NCI-H1092 treated with DMSO at 0.1 percent for 48 hours (cell line): ENCODE measurements at places on chromosomes 3 and 15.

- no peak for DNase-seq
Observed at GRCh38 chr3:23819599-23820360, 14.0 kb downstream of the UBE2E1 start.

DNA sequence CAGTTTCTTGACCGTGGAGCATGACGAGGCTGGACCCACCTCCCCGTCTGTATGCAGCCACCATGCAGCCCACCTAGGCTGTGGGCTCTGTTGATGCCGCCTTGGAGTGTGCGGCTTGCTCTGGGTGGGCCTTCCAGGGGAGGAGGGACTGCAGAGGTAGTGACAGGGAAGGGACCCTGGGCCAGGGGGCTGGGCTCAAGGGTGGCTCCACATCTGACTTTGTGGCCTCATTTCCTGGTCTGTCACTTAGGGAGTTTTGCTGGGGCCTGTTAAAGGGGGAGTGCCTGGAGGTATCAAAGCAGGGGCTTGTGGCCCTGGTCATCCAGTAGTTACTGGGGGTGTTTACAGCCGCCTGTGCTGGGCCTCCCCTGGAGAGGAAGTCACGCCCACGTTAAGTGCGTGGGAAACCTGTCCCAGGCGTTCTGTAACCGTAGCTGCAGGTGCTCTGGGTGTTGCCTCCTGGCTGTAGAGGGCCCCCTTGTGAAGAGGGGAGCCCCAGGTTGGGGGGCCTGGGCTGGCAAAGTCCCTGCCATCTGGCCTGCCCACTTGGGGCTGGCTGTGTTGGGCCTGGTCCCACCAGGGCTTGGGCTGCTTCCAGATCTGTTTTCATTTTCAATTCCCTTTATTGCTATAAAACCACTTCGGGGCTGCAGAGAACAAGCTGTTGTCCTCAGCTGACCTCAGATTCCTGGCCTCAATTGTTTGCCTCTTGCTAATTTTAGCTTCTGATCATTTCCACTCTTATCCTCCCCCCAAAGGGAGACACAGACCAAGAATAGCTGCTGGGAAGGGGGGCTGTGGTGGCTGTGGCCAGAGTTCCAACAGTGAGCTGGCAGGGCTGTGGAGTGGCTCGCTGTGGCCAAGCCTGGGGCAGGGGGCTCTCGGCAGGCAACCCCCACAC lies 26.5 kb downstream of the KLF13 start:
- DNase-seq: peak; percentile 75

GRCh38 chr3:134877788-134878187 lies 82.7 kb downstream of the EPHB1 start:
- no peak for DNase-seq

- DNase-seq: no peak
Observed at GRCh38 chr15:99114511-99115299, 9.8 kb downstream of the SYNM start.

DNA sequence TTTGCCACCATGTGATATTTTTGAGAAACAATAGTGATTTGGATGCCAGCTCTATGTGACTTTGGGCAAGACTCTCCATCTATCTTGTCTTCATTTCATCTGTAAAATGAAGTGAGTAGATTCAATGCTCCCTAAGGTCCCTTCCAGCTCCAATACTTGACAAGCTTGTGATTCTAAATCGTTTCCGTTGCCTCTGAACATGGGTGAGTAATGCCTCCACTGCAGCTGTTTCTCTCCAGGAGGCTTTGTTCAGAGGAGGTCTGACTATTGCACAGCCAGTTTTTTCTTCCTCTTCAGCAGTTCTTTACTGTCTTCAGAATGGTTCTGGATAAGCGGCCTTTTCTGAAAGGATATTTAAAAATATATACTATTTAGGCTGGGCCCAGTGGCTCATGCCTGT lies 14.8 kb upstream of the TMOD3 start:
- no peak for DNase-seq

GRCh38 chr3:12148183-12148940 lies 10.3 kb downstream of the TIMP4 start:
- DNase-seq: no peak

DNA sequence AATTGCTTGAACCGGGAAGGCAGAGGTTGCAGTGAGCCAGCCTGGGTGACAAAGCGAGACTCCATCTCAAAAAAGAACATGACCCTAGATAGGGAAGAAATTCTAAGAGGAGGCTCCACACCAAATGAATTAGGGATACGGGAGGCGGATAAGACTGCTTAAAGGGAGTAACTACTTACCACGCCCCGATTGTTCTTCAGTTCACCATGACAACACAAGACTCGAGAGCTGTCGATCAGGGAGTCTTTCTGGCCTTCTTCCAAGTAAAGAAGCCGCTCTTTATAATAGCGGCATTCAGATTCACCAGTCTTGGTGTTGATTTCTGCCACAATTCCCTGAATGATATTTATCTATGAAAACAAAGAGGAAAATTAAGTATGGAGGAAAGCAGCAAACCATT lies 53.9 kb upstream of the TASOR start:
- DNase-seq: no peak

DNA sequence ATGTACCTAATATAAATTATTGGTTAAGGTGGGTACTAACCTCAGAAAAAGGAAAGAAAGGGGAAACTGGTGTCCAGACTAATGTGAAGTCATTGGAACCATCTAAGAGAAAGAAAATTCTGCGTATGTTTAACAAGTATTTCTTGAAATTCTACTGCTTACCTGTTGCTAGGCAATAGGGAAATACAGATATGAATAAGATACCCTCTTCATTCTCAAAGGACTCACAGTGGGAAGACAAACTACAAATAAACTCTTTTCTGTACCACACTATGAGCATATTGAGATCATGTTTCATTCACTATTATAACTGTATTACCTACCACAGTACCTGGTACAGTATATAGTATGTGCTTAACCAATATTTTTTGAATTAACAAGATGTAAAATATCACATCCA lies 140.5 kb upstream of the MLF1 start:
- DNase-seq: no peak

GRCh38 chr3:171218069-171218468 lies 191.5 kb upstream of the SLC2A2 start:
- no peak for DNase-seq

- peak; percentile 60 for DNase-seq
Observed at GRCh38 chr15:49255966-49256759, 86.1 kb downstream of the GALK2 start.
